AG04450 (cell line): ENCODE measurements at places on chromosomes 11 and 22.

- no peak for DNase-seq
Measured at GRCh38 chr11:36148701-36149100, 140.5 kb downstream of the COMMD9 start.

GRCh38 chr11:95359756-95360155, 128.8 kb upstream of the SESN3 start:
- no peak for DNase-seq

DNA sequence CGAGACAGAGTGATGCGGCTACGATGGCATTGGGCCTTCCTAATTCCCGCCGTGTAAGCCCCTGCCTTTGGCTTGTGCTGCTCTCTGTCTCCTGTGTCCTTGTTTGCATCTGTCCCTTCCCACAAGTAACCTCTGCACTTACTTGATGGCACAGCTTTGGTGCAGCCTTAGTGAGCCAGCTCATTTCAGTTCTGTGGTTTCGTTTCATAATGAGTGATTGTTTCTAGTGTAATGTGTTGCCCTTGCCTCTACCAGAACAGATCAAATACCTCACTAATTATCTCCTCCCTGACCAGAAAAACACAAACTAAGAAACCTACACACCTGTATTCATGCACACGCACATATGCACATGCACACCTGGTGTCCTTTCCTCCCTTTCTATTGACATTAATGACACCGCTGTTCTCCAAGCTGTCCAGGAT, 58.8 kb downstream of the GRK3 start:
- DNase-seq, result no peak

DNA sequence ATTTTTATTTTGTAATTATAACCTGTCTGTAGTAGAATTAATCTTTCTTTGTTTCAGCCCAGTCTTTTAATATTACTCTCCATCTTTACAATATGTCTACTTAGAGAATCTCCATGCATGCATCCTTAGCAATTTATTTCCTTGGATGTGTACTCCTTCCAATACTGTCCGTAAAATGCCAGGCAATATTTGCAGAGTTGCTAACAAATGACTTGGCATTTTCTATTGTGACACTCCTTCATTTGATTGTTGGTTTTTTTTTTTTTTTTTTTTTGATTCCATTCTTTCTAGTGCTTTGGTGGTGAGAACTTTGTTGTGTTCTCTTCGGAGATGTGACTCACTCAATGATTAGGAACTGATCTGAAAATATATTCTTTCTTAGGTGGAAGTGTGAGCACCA, 220.3 kb downstream of the CNTN5 start:
- DNase-seq, result no peak
